ENCODE measurements at places on chromosomes 3 and 15.

DNA sequence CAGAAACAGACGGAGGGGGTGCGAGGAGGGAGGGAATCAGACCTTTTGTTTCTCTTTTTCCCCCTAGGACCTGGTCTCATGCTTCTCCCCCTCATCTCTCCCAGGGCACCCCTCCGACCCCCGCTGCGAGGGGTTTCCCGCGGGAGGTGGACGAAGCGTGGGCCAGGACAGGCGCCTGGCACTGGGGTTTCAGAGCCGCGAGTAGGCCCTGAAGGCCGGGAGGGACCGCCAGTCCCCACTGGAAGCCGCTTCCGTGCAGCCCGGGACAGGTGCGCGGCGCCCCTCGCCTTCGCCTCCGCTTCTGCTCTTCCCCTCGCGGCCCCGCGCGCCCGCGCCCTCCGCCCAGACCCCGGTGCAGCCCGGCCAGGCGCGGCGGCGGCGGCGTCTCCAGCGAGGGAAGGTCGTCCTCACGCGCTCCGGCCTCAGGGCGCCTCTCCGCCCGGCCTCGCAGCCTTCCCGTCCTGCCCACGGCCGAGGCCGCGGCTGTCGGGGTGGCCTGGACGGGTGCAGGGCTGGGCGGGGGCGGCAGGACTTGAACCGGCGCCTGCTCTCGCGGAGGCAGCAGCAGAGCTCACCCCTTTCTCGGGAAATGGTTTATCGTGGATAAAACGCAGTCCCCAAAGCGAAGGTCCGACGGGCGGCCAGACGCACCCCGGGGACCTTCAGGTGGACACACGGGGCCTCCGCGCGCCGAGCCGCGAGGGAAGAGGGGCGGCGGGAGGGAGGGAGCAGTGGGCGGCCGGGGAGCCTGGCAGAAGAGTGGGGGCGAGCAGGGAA, 31.5 kb upstream of the ADAMTS17 start:
- DNase-seq: no peak

GRCh38 chr3:69113536-69113935, 8.9 kb downstream of the LMOD3 start:
- no peak for DNase-seq

DNA sequence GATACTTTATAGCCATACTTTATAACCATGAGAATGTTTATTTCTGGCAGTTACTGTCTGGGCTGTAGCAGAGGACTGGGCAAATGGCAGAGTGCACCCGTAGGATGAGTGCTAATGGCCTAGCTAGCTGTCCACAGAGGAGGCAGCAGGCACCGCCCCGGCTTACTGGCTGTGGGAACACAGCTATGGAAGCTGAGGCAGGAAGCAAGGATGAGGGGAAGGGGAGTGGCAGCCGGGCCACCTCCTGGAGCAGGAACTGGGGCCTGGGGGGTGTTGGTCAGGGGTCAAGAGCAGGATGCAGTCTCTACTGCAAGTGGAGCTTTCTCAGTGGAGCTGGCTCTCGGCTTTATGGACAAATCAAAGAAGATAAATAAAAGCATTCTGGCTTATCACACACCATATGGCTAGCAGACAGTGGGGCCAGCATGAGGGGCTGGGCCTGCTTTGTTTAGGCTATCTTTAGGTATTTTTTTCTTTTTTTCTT, 316.8 kb upstream of the CTDSPL start:
- no peak for DNase-seq

GRCh38 chr15:48121849-48122248, 1.1 kb downstream of the SLC24A5 start:
- no peak for DNase-seq

DNA sequence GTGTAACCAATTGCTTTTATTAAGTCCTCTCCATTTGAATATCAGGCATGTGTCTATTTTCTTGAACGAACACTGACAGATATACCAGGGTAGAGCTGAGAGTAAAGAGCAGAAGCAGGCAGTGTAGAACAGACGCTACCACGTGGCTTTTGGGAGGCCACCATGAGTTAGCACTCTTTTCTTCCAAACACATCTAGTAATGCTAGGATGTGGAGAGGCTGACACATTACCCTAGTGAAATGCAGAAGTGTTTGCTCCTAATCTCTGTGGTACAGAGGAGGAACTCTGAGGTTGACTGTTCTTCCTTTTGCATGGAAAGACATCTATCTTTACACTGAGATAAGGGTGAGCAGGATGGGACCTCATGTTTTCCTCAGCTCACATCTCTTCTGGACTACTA, 216.3 kb downstream of the SATB1 start:
- no peak for DNase-seq

GRCh38 chr3:151852074-151852811, 21.2 kb upstream of the SUCNR1 start:
- no peak for DNase-seq

DNA sequence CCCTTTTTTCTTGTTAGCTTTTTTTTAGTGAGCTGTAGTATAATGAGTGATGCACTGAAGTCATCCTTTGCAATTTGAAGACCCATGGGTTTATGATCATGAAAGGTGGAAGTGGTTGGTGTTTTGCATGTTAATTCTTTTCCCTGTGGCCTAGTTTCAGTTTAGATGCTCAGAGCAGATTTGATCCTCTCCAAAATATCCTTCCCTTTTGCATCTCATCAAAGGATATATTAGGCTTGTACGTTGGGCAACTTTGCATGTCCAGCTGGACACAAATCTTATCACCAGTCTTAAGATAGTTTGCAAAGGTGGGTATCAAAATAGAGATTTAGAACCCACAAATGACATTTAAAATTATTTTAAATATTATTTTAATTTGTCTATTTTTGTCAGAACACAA, 72.7 kb downstream of the MYRIP start:
- DNase-seq: no peak

- peak; percentile 87 for DNase-seq
These were observed 79.8 kb upstream of the NR2E3 start for GRCh38 chr15:71730277-71731144.

DNA sequence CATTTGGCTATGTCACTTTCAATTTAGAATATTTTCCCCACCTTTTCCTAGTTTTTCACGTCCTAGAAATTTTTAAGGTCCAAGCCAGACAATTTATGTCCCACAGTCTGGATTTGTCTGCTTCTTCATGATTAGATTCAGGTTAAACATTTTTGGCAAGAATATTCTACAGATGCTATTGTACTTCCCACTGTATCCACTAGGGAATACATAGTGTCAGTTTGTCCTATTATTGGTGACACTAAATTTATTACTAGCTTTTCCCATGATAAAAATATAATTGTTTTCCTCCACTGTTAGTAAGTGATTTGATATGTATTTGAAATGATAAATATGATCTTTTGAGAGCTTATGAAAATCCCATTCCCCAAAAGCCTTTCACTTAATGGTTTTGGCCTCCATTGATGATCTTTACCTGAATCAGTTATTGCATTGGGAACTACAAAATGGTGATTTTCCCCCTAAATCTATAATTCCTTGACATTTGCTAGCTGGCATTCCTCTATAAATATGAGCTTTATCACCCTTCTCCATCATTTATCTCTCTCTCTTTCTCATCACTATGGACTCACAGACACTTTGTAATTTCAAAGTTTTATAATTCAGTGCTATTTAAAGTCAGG, 8.3 kb downstream of the ARL14 start:
- DNase-seq: peak; percentile 20

DNA sequence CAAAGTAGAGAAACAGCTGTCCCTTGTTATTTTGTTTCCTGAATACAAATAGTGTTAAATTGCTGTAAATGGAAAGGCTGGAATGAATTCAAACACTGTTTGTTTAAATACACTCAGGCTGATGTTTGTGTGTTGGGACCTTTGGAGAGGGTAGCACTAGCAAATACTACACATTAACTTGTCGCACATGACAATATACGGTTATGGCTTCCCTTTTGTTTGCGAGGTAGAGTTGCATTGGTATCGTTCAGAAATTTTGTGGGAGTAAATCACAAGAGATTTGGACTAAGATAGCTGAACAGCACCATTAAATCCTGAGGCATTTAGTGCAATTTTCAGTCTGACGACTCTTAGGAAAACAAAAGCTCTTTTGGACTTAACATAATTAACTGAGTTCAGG, 213.0 kb upstream of the ROBO2 start:
- DNase-seq: no peak

DNA sequence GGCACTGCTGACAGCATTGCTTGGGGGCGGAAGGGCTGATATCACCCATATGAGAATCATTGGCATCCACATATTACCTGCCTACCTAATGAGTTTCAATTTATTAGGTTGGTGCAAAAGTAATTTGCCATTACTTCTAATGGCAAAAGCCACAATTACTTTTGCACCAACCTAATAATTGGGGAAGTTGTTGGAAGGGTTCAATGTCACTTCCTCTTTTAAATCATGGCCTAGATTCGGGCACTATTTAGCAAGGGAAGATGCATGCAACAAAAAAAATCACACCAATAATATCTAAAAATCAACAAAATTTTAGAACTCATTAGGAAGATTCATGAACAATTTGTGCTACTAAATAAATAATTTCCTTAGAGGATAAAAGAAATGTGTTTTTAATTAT, 56.0 kb upstream of the AGTR1 start:
- no peak for DNase-seq

DNA sequence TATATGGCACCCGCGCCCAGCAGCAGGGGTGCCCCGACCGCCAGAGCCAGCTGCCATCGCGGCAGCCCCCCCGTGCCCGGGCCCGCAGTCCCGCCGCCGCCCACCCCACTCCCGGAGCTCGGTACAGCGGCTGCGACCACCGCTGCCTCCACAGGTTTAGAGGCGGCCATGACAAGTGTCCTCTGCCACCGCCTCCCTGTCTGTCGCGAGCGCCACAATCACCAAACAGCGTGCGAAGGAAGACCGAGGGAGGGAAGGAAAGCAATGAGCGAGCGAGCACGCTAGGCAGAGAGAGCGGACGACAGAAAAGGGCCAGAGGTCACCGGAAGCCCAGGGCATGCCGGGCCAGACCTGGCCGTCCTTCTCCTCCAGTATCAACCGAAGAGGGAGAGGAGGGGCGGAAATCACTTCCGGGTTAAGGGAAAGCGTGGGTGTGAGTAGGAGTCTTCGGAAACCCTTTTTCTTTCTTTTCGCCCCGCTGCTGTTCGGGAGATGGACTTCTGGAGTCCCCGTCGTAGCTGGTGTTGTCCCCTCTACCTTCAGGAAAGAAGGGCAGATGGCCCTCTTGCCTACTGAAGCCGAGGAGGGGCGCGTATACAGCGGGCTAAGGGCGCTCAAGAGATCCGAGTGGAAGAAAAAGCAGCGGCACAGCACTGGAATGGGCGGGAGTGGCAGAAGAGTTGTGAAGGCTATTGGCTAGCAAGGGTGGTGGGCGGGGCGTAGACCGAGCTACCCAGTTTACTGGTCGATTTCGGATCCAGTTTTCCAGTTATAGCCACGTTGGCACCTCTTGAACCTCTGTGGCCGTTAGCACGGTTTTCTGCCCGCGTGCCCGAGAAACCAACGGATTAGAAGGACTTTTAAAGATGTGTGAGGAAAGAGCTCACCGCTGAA, at the start of the genes LNP1 and TOMM70:
LNP1 (plus strand) TSS at position 760 of the 894 bp plus-strand sequence. CDS start 28,191 bp downstream, outside the sequence.
TOMM70 (minus strand) TSS at position 310 of the 894 bp plus-strand sequence; CDS start at position 170, 140 bp downstream.
- DNase-seq: peak; percentile 97

DNA sequence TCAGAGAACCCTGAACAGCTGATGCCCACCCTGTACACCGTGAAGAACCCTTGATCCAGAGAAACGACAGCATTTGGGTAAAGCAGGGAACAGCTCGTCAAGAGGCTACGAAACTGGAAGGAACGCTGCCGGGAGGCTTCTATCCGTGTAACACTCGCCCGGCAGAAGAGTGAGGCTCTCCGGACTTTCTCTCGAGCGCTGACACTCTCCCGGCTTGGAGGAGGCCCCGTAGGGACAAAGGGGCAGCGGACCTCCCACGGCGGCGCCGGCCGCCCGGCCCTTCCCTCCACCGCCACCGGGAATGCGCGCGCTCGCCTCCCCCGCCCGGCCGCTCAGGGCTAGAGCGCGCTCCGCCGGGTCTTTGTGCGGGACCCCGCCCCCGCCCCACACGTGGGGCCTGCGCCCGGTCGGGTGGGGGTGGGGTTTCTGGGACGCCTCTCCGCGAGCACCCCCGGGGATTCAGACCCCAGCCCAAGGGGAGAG, 1.7 kb downstream of the HYAL2 start:
- peak; percentile 75 for DNase-seq

- DNase-seq: no peak
These were observed 228.8 kb downstream of the NSUN3 start for GRCh38 chr3:94291686-94292085.

DNA sequence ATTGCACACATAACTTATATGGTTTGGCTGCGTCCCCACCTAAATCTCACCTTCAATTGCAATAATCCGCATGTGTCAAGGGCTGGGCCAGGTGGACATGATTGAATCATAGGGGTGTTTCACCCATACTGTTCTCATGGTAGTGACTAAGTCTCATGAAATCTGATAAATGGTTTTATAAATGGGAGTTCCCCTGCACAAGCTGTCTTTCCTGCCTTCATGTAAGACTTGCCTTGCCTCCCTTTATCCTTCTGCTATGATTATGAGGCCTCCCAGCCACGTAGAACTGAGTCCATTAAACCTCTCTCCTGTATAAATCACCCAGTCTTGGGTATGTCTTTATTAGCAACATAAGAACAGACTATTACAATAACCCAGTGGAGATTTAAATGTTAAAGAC, 653.9 kb downstream of the ROBO1 start:
- no peak for DNase-seq

DNA sequence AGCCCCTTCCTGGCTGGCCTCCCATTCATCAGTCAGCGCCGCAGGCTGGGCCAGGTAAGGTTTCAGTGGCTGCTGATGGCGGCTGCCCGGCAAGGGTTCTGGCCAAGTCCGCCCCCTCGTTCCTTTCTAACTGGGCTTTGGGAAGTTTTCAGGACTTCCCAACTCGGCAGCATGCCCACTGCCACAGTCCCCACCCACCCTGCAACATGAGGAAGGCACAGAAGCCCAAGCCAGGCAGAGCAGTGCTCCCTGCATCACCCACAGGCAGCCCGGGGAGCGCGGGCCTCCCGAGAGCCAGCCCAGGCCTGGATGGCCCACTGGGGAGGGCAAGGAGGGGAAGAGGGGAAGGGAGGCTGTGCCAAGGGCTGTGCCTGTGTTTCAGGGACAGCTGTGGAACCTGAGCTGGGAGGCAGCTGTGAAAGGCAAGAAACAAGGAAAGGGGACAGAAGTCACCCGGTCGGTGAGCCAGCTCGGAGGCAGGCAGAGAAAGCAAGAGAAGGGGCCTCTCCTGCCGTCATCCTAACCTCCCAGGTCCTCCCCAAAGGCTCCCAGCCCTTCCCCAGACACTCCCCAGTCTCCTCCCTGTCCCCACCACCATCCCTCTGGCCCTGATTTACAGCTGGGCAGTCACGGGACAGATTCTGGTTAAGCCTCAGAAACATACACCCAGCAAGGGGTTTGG, 73.9 kb downstream of the CPN2 start:
- DNase-seq: peak; percentile 76

- DNase-seq: no peak
These were observed 16.3 kb upstream of the LMCD1 start for GRCh38 chr3:8485141-8485870.

- peak; percentile 3 for DNase-seq
These were observed at the start of gene NDN for GRCh38 chr15:23687143-23687470. NDN (minus strand) TSS chr15:23687305; CDS start chr15:23687217, 88 bp downstream.

- DNase-seq: no peak
These were observed 67.8 kb upstream of the IGF1R start for GRCh38 chr15:98580572-98580971.

GRCh38 chr15:65049418-65049840, 4.2 kb downstream of the SLC51B start:
- DNase-seq: peak; percentile 96

GRCh38 chr3:127215714-127216414, 22.9 kb downstream of the PRR23E start:
- no peak for DNase-seq
